ENCODE measurements at places on chromosomes 11 and 22. TPM values are rescaled to one million over a fixed set of nuclear protein-coding genes. Genes with fewer than 3 reads are reported as not detected.

Gene KRTAP5-10
- not detected for total RNA-seq

Gene HEPHL1
- total RNA-seq: not detected

Gene OR4D10
- total RNA-seq: not detected

Gene INPPL1
- 128 TPM for total RNA-seq

Gene SMIM38
- total RNA-seq: 0.49 TPM

Gene OR8A1
- not detected for total RNA-seq

Gene ANGPTL5
- not detected for total RNA-seq

Gene SMIM35
- not detected for total RNA-seq

Gene FZD4
- total RNA-seq: not detected

Gene LRRC75B
- total RNA-seq: not detected

Gene APOL4
- not detected for total RNA-seq

Gene GSTT2
- total RNA-seq: not detected

Gene RTN3
- 20.8 TPM for total RNA-seq

Gene TRIM6
- not detected for total RNA-seq

Gene ACER3
- 15.2 TPM for total RNA-seq

Gene RBFOX2
- total RNA-seq: 1.7 TPM

Gene GRM5
- total RNA-seq: not detected

Gene MOV10L1
- not detected for total RNA-seq

Gene FAM227A
- not detected for total RNA-seq

Gene BCR
- total RNA-seq: 94.5 TPM

Gene C11orf16
- total RNA-seq: not detected

Gene TMPRSS6
- total RNA-seq: 0.32 TPM

Gene LRRC32
- total RNA-seq: 4.5 TPM

Gene KRTAP5-8
- not detected for total RNA-seq

Data from naive thymus-derived CD4-positive, alpha-beta T cell (primary cell).